ENCODE measurements at places on chromosomes 1 and 21. TPM values are rescaled to one million over a fixed set of nuclear protein-coding genes. Genes with fewer than 3 reads are reported as not detected.

DNA sequence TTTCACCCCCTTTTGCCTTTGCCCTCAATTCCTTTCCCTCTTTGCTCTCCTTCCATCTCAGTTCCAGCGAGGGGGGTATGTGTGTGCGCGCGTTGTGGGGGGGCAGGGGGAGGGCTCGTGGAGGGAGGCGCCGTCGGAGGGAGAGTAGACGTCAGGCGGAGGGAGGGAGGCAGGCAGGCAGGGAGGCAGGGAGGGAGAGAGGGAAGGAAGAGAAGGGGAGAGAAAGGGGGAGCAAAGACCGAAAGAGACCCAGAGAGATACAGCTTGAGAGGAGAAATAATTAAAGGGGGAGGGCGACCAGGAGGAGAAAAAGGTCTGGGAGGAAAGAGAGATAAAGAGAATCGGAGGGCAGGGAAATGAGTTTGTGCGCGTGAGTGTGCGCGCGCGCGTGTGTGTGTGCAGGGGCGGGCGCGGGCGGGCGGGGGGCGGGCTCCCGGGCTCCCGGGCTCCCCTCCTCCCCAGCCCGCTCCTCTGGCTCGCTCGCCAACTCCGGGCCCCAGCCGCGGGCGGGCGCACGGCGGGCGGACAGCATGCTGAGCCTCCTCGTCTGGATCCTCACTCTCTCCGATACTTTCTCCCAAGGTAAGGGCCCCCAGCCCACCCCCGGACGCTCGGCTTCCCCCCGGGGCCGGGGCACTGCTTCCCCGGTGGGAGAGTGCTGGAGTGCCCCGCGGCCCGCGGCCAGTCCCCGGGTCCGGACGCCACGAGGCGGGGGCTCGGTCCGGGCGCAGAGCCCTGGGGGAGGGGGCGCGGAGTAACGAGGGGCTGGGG is at the start of gene KIRREL1:
Gene KIRREL1 (plus strand): TSS at position 499 of the 771 bp plus-strand sequence. CDS start 32 bp downstream, at position 531.
- no peaks in the 10 kb centered on the region for H3K36me3 ChIP-seq
- H3K4me3 ChIP-seq = peak within 1 kb of the TSS; percentile 97
- no peaks in the 10 kb centered on the region for H3K27me3 ChIP-seq

GRCh38 chr1:42847721-42848460 is 1.5 kb downstream of the ZNF691 start:
- no peaks in the 10 kb centered on the region for H3K36me3 ChIP-seq
- no peak overlapping the region for H3K27ac ChIP-seq
- no peak overlapping the region for H3K4me3 ChIP-seq
- no peaks in the 10 kb centered on the region for H3K4me1 ChIP-seq
- no peaks in the 10 kb centered on the region for H3K27me3 ChIP-seq
- no peak for DNase-seq

- H3K4me3 ChIP-seq = peak overlapping the region; percentile 37
- H3K36me3 ChIP-seq = no peaks in the 10 kb centered on the region
- no peaks in the 10 kb centered on the region for H3K4me1 ChIP-seq
- peak; percentile 92 for DNase-seq
- H3K27ac ChIP-seq = peak overlapping the region; percentile 93
Measured at GRCh38 chr1:183234660-183235476, 48.8 kb downstream of the LAMC2 start.

DNA sequence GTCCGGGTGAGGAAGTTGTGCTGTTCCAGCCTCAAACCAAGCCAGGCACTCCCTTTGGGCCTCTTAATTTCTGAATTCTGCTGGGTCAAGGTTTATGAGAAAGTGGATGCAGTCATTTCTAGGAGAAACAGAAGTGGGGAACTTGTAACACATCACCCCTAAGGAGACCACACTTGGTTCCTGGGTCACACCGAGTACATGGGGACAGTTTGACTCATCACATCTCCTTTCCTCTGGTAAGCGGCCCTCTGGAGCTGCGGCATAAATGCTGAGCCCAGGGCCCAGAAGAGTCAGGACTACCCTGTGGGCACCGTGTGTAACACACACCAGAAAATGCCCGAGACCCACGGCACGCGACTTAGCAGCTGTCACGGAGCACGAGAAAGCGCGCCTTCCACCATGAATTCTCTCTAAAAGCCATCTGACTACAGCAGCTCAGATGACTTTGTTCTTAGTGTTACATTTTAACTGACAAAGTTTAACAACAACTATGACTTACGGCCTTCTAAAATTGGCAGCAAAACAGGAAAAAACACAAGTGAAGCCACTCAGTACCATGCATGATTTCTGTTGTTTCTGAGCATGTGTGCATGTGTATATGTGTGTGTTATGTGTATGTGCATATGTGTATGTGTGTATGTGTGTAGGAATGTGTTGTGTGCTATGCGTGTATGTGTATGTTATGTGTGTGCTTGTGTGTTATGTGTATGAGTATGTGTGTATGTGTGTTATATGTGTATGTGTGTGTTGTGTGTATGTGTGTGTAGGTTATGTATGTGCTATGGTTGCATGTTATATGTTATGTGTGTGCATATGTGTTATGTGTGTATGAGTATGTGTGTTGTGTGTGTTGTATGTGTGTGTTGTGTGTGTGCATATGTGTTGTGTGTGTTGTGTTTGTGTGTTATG is 50.8 kb downstream of the TOMM20 start:
- no peak overlapping the region for H3K4me3 ChIP-seq
- peak overlapping the region; percentile 51 for H3K27ac ChIP-seq
- no peak for DNase-seq
- H3K36me3 ChIP-seq = no peaks in the 10 kb centered on the region
- no peaks in the 10 kb centered on the region for H3K27me3 ChIP-seq

DNA sequence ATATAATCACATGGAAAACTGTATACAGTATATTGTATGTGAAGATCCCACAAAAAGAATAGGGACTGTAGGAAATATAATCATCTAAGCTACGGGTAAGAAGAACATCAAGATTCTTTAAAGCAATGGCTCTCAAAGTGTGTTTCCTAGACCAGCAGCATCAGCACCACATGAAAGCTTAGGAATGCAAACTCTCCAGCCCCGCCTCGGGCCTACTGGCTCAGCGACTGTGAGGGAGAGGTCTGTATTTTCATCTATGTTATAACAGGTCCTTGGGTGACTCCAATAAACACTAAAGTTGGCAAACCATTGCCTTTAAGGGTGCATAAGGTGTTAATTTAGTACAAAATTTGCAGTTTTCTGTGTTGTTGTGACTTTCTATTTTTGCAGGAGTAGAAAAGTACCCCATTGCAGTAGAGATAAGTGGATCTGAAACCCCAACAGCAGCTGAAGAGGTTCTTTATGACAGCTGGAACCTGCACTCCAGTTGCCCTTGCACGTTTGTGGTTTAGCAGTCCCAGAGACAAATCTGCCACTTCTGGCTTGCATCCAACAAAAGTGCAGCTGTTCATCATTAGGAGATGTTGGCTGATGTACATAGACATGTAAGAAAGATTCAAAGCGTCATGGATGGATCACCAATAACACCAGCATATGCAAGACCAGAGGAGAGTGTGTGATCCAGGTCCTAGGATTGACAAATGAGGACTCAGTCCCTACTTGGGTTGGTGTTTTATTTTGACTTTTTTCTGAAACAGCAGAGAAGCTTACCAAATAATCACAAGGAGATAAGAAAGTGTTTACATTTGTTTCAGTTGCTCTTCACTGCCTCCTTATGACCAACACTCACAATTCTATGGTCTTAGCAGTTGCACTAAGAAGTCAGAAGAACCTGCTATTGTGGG is 15.9 kb upstream of the IFNAR1 start:
- H3K4me1 ChIP-seq = no peaks in the 10 kb centered on the region
- H3K27me3 ChIP-seq = no peaks in the 10 kb centered on the region
- DNase-seq = no peak

- H3K4me1 ChIP-seq = no peaks in the 10 kb centered on the region
- H3K36me3 ChIP-seq = no peaks in the 10 kb centered on the region
- no peak for DNase-seq
- H3K27ac ChIP-seq = no peak overlapping the region
- no peaks in the 10 kb centered on the region for H3K27me3 ChIP-seq
- no peak overlapping the region for H3K4me3 ChIP-seq
Measured at GRCh38 chr1:153805886-153806719, 30.9 kb downstream of the SLC27A3 start.

- no peak overlapping the region for H3K27ac ChIP-seq
- no peak overlapping the region for H3K4me3 ChIP-seq
- DNase-seq = no peak
- H3K36me3 ChIP-seq = no peaks in the 10 kb centered on the region
Measured at GRCh38 chr1:56295949-56296929, 283.1 kb downstream of the PLPP3 start.

DNA sequence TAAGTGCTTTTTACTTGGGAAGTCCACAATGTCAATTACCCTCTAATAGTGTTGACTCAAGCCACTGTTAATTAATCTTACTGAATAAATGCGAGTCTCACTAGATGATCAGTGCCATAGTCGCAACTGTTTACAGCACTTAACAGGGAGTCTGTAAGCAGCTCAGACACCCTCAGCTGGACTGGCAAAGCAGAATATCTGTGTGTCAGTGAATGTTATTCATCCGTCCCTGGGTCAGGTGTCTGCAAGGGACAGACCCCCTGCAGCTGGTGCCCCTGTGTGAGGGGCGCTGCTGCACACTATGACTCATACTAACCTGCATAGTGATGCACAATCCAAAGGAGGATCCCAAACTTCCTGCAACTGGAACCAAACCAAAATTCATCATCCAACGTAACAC is 306.5 kb downstream of the HHIPL2 start:
- no peak overlapping the region for H3K4me3 ChIP-seq
- no peak for DNase-seq
- H3K27ac ChIP-seq = no peak overlapping the region
- no peaks in the 10 kb centered on the region for H3K36me3 ChIP-seq
- H3K4me1 ChIP-seq = no peaks in the 10 kb centered on the region

GRCh38 chr1:8871539-8871935 is 6.9 kb downstream of the ENO1 start:
- DNase-seq = no peak
- no peak overlapping the region for H3K27ac ChIP-seq
- H3K4me3 ChIP-seq = no peak overlapping the region
- peaks cover 4% of the 10 kb centered on the region for H3K4me1 ChIP-seq
- H3K36me3 ChIP-seq = no peaks in the 10 kb centered on the region

- no peak overlapping the region for H3K27ac ChIP-seq
- no peaks in the 10 kb centered on the region for H3K36me3 ChIP-seq
- no peaks in the 10 kb centered on the region for H3K4me1 ChIP-seq
- no peak overlapping the region for H3K4me3 ChIP-seq
- no peaks in the 10 kb centered on the region for H3K27me3 ChIP-seq
Measured at GRCh38 chr21:44883250-44883649, 9.8 kb upstream of the PTTG1IP start.

- H3K4me3 ChIP-seq = no peak overlapping the region
- no peak for DNase-seq
- H3K36me3 ChIP-seq = no peaks in the 10 kb centered on the region
- no peaks in the 10 kb centered on the region for H3K4me1 ChIP-seq
- no peaks in the 10 kb centered on the region for H3K27me3 ChIP-seq
Measured at GRCh38 chr1:59560807-59561450, 253.8 kb upstream of the HOOK1 start.

DNA sequence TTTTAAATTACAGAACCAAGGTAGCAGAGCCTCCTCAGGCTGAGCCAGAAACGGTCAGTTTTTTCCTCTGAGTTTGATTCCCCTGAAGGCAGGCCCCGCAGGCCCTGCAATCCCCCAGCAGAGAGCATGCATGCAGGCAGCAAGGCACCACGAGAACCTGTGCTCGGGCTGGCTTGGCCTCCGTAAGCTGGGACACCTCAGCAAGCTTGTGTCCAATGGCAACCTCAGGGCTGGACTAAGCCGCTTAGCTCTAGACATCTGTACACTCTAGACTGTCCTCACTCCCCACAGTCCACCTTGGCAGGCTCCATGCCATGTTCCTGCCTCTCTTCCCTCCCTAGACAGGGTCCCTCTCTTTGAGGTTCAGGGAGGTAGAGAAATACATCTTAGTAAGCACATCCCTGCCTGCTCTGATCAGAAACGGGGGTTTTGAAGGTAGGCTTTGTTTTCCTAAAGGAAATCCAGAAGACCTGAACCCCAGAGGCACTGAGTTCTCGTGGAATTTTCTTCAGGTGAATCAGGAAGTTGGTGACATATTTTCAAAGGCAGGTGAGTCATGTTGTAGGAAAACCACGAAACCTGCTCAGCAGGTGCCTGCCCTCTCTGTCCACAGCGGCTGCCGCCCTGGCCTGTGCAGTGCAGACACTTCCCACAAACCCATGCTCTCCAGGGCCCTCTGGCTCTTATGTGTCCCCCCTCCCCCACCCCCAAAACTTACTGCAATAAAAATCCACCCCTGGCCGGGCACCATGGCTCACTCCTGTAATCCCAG is 7.0 kb downstream of the TMEM63A start:
- H3K4me3 ChIP-seq = no peak overlapping the region
- peaks cover 24% of the 10 kb centered on the region for H3K4me1 ChIP-seq
- DNase-seq = no peak
- no peaks in the 10 kb centered on the region for H3K27me3 ChIP-seq
- H3K36me3 ChIP-seq = no peaks in the 10 kb centered on the region

Gene SLC35A3
- 65.3 TPM for total RNA-seq

Gene NR5A2
- total RNA-seq = 16.0 TPM

Gene AGBL4
- not detected for total RNA-seq

Gene DONSON
- 7.2 TPM for total RNA-seq

Gene C2CD4D
- total RNA-seq = not detected
